ENCODE measurements at places on chromosomes 6 and 20. TPM values are rescaled to one million over a fixed set of nuclear protein-coding genes. Genes with fewer than 3 reads are reported as not detected.

SEL1L2 gene
- not detected for total RNA-seq

GFRAL gene
- total RNA-seq, result not detected

PPP1R14C gene
- 16.9 TPM for total RNA-seq

TSBP1 gene
- not detected for total RNA-seq

PACSIN1 gene
- total RNA-seq, result not detected

MCHR2 gene
- not detected for total RNA-seq

PLN gene
- 9.9 TPM for total RNA-seq

SLC16A10 gene
- 94.4 TPM for total RNA-seq

BPI gene
- total RNA-seq, result 0.14 TPM

SGK2 gene
- 0.94 TPM for total RNA-seq

BMP2 gene
- total RNA-seq, result 90.0 TPM

LPIN3 gene
- 13.5 TPM for total RNA-seq

ZBTB46 gene
- 25.3 TPM for total RNA-seq

ZNF334 gene
- total RNA-seq, result 7.2 TPM

TFAP2C gene
- total RNA-seq, result 3.0 TPM

SLA2 gene
- total RNA-seq, result 4.2 TPM

TDP2 gene
- 36.2 TPM for total RNA-seq

BANF2 gene
- not detected for total RNA-seq

KIFC1 gene
- 5.1 TPM for total RNA-seq

All from upper lobe of left lung (tissue), 6 donors.